ENCODE measurements at places on chromosomes 6 and 20. TPM values are rescaled to one million over a fixed set of nuclear protein-coding genes. Genes with fewer than 3 reads are reported as not detected.
A peak's percentile ranks its signal among the peaks of the same experiment; 100 is the strongest.

DNA sequence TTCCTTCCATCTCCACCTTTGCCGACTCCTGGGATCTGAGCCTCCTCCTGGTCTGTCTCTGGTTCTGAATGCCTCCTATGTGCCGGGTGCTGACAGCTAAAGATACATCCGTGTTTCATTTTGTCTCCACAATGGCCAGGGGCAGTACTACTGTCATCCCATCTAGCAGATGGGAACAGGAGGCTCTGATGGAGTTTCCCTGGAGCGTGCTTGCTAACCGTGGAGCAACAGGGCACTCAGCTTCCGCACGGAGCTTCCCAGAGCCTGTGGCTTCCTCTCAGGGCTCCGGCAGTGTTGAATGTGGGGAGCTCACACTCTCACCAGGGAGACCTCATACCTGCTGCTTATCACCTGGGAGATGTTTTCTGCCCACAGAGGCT lies 11.9 kb upstream of the NPBWR2 start:
- no peak overlapping the region for H3K27ac ChIP-seq
- peaks cover 10% of the 10 kb centered on the region for H3K27me3 ChIP-seq
- H3K36me3 ChIP-seq, result no peaks in the 10 kb centered on the region
- no peak for DNase-seq

DNA sequence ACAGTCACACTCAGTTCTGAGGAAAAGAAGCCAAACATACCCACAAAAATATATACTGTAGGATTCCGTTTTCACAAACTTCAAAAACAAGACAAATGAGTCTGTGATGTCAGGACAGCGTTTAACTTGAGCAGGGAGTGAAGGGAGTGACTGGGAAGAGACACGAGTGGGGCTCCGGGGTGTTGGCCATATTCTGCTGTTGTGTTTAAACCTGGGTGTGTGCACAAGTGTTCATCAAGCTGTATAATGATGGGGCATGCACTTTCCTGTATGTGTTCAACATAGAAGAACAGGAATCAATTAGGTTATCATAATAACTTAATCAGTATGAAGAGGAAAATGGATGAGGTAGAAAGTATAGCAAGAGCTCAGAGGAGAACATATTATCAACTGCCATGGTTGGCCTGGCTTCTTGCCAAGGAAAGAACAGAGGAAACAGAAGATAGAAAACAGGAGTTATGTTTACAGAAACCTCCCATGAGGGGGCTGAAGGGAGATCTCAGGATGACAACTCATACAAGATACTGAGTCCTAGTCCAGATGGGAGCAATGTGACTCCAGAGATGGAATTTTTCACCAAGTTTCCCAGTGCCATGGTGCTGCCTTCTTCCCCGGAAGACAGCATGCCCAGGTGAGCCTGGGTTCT lies 15.1 kb upstream of the AFDN start:
- H3K27me3 ChIP-seq, result no peaks in the 10 kb centered on the region
- H3K4me1 ChIP-seq, result no peaks in the 10 kb centered on the region
- H3K27ac ChIP-seq, result no peak overlapping the region
- no peaks in the 10 kb centered on the region for H3K36me3 ChIP-seq
- H3K4me3 ChIP-seq, result no peak overlapping the region
- DNase-seq, result no peak

DNA sequence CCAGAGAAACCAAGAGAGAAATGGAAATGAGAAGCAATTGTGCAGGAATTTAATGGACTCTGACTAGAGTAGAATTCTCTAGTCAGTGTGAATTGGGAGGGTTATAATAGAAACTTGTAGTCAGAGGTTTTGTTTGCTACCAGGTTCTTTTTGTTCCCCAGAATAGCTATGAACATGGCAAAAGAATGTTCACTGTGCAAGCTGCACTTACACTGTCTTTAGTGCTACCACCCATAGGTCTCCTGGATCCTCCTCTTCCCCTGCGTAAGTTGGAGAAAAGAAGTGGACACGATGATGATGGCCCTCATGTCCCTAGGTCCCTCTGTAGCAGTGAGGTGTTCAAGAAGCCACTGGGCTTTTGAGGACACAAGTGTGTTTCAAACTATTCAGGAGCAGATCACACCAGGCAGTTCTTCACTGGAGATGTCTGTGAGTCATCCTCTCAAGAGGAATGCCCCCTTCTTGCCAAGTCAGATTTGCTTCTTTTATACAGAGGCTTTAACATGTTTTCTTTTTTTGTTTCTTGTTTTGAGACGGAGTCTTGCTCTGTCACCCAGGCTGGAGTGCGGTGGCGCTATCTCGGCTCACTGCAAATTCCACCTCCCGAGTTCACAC lies 47.6 kb upstream of the SMIM8 start:
- peaks cover 10% of the 10 kb centered on the region for H3K4me1 ChIP-seq
- H3K27ac ChIP-seq, result no peak overlapping the region
- no peaks in the 10 kb centered on the region for H3K36me3 ChIP-seq
- H3K4me3 ChIP-seq, result no peak overlapping the region

GRCh38 chr20:47353239-47353691 lies 3.2 kb downstream of the ZMYND8 start:
- no peaks in the 10 kb centered on the region for H3K36me3 ChIP-seq
- H3K27ac ChIP-seq, result no peak overlapping the region
- peaks cover 95% of the 10 kb centered on the region for H3K4me1 ChIP-seq
- no peak for DNase-seq
- no peak overlapping the region for H3K4me3 ChIP-seq

- H3K4me1 ChIP-seq, result no peaks in the 10 kb centered on the region
- no peaks in the 10 kb centered on the region for H3K27me3 ChIP-seq
- no peak overlapping the region for H3K27ac ChIP-seq
- H3K4me3 ChIP-seq, result no peak overlapping the region
Measured at GRCh38 chr6:85612690-85613474, 19.2 kb upstream of the SNX14 start.

DNA sequence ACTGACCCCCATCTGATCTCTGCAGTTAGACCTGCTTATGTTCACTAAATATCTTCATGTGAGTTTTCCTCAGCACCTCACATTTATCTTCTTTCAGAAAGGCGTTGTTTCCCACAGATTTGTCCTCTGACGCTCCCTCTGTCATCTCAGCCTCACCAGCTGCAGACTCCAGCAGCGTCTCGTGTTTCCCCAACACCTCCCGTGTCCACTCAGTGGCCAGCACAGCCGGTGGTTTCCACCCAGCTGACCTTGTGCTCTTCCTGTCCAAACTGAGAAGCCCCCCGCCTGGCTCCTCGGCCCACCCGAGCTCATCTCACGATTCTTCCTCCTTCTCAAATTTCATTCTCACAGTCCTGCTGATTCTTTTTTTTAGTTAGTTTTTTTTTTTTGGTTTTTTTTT lies 12.5 kb downstream of the ERMARD start:
- no peaks in the 10 kb centered on the region for H3K27me3 ChIP-seq
- no peak overlapping the region for H3K4me3 ChIP-seq
- no peaks in the 10 kb centered on the region for H3K4me1 ChIP-seq
- H3K36me3 ChIP-seq, result peaks cover 38% of the 10 kb centered on the region

DNA sequence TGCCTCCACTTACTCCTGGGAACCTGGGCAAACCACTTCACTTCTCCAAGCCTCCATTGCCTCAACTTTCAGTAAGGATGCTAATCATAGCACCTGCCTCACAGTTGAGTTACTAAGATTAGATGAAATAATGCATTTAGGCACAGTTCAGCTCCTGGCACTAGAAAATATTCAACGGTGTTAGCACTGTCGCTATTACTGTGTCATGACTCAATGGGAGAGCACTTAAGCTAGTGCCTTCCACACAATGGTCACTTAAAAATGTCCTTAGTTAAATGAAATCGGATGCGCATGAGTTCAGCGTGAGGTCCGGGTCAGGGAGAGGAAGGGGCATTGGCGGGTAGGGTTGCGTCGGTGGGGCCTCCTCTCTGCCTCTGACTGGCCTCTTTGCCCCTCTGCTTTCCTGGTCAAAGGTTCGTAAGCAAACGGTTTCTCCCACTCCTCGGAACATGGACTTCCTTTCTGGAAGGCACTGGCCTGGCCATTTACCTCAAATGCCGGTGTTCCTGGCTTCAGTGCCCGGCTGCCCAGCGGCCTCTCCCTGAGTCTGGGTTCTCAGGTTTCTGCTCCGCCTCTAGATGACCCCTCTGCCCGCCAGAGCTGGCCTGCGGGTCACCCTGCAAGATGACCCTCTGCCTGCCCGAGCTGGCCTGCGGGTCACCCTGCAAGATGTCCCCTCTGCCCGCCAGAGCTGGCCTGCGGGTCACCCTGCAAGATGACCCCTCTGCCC lies 123.8 kb upstream of the QKI start:
- no peak overlapping the region for H3K27ac ChIP-seq
- no peaks in the 10 kb centered on the region for H3K4me1 ChIP-seq
- H3K36me3 ChIP-seq, result no peaks in the 10 kb centered on the region
- no peaks in the 10 kb centered on the region for H3K27me3 ChIP-seq
- no peak overlapping the region for H3K4me3 ChIP-seq

DNA sequence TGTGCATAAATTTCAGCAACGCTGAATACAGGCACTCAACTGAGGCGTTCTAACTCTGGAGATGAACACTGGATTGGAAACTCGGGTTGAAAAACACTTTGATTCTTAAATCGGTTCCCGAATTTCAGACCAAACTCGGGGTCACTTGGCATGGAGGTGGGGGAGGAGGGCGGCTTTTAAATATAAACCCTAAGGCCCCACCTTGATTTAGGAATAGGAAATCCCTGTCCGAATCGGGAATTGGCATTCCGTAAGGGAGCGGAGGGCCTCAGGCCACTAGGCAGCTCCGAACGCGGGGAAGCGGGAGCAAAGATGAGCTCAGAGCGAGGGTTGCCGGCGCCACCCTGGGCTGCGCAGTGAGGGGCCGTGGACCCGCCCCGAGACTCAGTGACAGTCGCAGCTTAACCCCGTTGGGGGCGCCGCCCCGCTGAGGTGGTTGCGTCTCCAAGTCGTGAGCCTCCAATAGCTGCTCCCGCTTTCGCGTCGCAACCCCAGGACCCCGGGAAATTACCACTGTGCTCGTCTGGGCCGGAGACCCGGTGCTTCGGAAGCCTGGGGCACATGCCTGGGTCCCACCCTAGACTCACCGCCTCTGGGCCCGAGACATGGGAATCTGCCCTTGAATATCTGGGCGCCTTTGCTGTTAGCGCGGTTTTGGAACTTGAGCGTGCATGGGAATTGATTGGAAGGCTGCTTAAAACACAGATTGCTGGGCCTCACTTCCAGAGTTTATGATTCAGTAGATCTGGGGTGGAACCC lies 4.6 kb upstream of the SIM1 start:
- no peak for DNase-seq
- H3K27me3 ChIP-seq, result peaks cover 39% of the 10 kb centered on the region
- no peak overlapping the region for H3K27ac ChIP-seq
- H3K4me3 ChIP-seq, result no peak overlapping the region
- H3K4me1 ChIP-seq, result peaks cover 13% of the 10 kb centered on the region

DNA sequence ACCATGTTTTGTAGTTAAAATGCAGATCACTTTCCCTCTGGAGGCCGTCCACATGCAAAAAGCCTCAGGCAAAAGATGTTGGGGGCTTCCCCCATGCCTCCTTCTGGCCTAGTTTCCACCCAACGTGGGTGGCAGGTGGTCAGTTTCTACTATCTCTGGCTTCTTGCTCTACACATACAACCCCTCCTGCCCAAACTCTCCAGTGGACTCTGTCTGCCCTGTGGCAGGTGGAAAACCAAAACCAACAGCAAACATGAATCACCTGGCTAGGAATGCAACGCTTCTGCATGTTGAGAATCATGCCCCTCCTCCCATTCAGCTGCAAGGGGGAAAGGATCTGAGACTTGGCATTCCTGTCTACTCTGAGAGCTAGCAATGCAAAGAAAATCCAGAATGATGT lies 94.8 kb downstream of the MBOAT1 start:
- no peaks in the 10 kb centered on the region for H3K4me1 ChIP-seq
- no peak overlapping the region for H3K4me3 ChIP-seq
- H3K27ac ChIP-seq, result no peak overlapping the region
- no peak for DNase-seq
- peaks cover 16% of the 10 kb centered on the region for H3K36me3 ChIP-seq

DNA sequence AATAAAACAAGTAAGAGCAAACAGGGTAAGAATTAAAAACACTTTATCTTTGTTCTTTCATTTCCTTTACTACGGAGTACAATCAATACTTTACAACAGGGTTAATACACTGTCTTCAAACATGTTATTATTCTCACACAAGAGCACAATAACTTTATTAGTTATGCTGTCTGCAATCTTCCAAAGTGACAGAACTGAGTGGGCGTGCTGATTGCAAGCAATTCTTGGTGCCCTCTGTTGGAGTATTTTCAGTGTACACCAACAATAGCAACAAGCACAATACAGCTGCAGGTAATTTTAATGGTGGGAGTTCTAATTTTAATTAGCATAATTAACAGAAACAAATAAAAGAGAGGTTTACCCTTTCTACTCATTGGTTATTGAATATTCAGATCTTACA lies 33.9 kb upstream of the PTPRK start:
- H3K4me1 ChIP-seq, result no peaks in the 10 kb centered on the region
- no peak for DNase-seq
- H3K4me3 ChIP-seq, result no peak overlapping the region
- H3K36me3 ChIP-seq, result no peaks in the 10 kb centered on the region
- H3K27ac ChIP-seq, result no peak overlapping the region
- no peaks in the 10 kb centered on the region for H3K27me3 ChIP-seq

GRCh38 chr20:51500311-51500710 lies 42.2 kb downstream of the NFATC2 start:
- H3K36me3 ChIP-seq, result no peaks in the 10 kb centered on the region
- no peaks in the 10 kb centered on the region for H3K27me3 ChIP-seq
- H3K4me3 ChIP-seq, result no peak overlapping the region
- H3K27ac ChIP-seq, result peak overlapping the region; percentile 16
- peak; percentile 55 for DNase-seq

- no peak for DNase-seq
- no peaks in the 10 kb centered on the region for H3K27me3 ChIP-seq
- peaks cover 50% of the 10 kb centered on the region for H3K4me1 ChIP-seq
- peak overlapping the region; percentile 92 for H3K4me3 ChIP-seq
- H3K27ac ChIP-seq, result peak overlapping the region; percentile 96
Measured at GRCh38 chr20:31721408-31722256, 1.0 kb downstream of the BCL2L1 start.

DNA sequence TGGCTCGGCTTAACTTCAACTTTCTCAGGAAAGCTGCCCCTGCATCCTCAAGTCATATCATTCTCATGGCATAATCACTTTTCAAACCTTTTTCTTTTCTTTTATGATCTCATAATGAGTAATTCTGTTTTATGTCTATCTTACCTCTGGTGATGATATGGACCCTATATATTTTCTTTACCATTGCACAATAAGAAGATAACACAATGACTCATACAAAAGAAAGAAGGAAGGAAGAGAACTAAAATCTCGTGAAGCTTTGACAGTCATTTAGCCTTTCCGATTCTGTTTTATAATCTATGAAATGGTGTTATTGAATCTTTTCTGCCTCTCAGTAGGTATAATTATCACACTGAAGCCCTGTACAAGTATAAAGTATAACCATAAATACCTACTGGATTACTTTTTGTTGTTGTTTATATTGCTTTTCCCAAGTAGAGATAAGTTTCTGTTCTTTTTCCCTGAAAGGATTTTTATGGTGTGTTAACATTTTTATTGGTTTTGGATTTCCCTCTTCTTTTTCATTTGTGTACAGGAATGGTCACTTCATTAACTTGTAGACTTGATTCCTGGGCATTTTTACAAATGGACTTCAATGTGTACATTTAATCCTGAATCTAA lies 300.9 kb downstream of the LAMA2 start:
- no peaks in the 10 kb centered on the region for H3K27me3 ChIP-seq
- no peak overlapping the region for H3K4me3 ChIP-seq
- no peak for DNase-seq
- H3K4me1 ChIP-seq, result no peaks in the 10 kb centered on the region
- no peaks in the 10 kb centered on the region for H3K36me3 ChIP-seq

The FHL5 gene
- total RNA-seq, result not detected

The PPIL4 gene
- 33.1 TPM for total RNA-seq

The SLC35D3 gene
- not detected for total RNA-seq

The NR2E1 gene
- not detected for total RNA-seq

The SLCO4A1 gene
- total RNA-seq, result 0.99 TPM

The LINC00237 gene
- not detected for total RNA-seq

The C6orf141 gene
- not detected for total RNA-seq

The FUT9 gene
- total RNA-seq, result not detected

The COX4I2 gene
- not detected for total RNA-seq

The FNDC1 gene
- not detected for total RNA-seq

The PHIP gene
- total RNA-seq, result 46.8 TPM

The LAMA2 gene
- total RNA-seq, result 0.42 TPM

All from CD4-positive, alpha-beta memory T cell (primary cell).